Activated CD4-positive, alpha-beta memory T cell treated with anti-CD3 and anti-CD28 coated beads, Interleukin-2, amount 10 ng/mL, durations not matched to agents 7 days and 5 days (primary cell): ENCODE measurements at places on chromosomes 4 and X. TPM values are rescaled to one million over a fixed set of nuclear protein-coding genes. Genes with fewer than 3 reads are reported as not detected.

DNA sequence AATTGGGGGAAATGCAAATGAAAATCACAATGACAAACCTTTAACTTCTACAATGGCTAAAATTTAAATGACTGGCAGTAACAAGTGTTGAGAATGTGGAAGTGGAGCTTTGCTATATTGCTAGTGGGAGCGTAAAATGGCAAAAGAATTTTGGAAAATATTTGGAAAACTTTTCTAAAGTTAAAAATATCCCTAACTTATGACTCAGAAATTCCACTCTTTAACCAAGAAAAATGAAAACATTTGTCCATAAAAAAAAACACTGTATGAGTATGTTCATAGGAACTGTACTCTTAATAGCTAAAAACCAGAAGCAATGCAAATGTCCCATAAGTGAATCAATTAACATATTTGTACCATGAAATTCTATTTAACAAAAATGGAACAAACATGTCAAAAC lies 3.6 kb downstream of the TBCK start:
- H3K4me3 ChIP-seq = no peak overlapping the region
- no peaks in the 10 kb centered on the region for H3K27me3 ChIP-seq
- no peak overlapping the region for H3K27ac ChIP-seq
- DNase-seq = no peak
- H3K36me3 ChIP-seq = peaks cover 10% of the 10 kb centered on the region
- H3K4me1 ChIP-seq = peaks cover 26% of the 10 kb centered on the region

POU4F2 gene
- total RNA-seq = not detected

TMEM33 gene
- total RNA-seq = 55.9 TPM

- peaks cover 38% of the 10 kb centered on the region for H3K4me1 ChIP-seq
- peak within 1 kb of the TSS; percentile 87 for H3K4me3 ChIP-seq
- H3K36me3 ChIP-seq = peaks cover 43% of the 10 kb centered on the region
- no peaks in the 10 kb centered on the region for H3K27me3 ChIP-seq
- H3K27ac ChIP-seq = peak within 1 kb of the TSS; percentile 100
Measured at GRCh38 chrX:41333744-41334362, at the start of gene DDX3X. DDX3X (plus strand) TSS chrX:41334162; CDS start chrX:41334253, 91 bp downstream.

DNA sequence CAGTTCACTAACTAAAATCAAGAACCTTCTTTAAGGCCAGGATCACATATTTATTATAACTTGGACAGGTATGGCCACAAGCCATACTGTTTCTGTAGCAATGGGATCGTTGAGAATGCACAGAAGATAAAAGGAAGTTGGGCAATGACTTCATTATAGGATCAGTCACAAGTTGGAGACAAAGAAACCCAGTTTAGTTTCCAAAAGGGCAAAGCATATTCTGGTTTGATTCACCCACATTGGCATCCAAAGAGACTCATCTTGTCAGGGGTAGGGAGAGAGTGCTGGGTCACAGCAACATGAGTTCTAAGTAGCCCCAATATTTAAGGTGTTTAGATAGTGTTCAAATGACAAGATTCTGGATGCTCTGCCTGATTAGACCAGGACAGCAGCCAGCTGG lies 317.1 kb upstream of the GALNT7 start:
- H3K4me3 ChIP-seq = no peak overlapping the region
- H3K27ac ChIP-seq = no peak overlapping the region
- no peaks in the 10 kb centered on the region for H3K4me1 ChIP-seq
- no peaks in the 10 kb centered on the region for H3K27me3 ChIP-seq

- H3K36me3 ChIP-seq = no peaks in the 10 kb centered on the region
- peaks cover 5% of the 10 kb centered on the region for H3K27me3 ChIP-seq
- DNase-seq = no peak
- H3K4me3 ChIP-seq = no peak overlapping the region
- H3K27ac ChIP-seq = no peak overlapping the region
Measured at GRCh38 chr4:169899295-169899694, 126.9 kb downstream of the MFAP3L start.

DNA sequence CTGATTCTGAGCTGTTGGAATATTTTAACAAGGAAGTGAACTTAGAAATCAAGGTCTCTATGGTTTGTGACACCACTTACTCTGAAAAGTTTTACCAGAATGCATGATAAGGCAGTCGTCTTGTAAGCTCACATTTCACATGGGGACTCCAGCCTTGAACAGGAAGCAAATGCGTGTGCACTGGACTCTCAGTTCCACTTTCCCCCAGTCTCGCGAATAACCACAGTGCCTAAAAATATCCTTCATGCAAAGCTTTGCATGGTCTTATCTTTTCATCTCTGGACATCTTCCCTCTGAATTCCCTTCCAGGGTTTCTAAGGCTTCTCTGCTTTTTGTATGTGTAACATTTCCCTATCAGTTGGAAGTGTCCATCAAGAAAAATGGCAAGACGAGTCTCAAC lies 581.8 kb downstream of the NLGN4X start:
- no peak for DNase-seq
- no peaks in the 10 kb centered on the region for H3K36me3 ChIP-seq
- no peak overlapping the region for H3K4me3 ChIP-seq
- no peaks in the 10 kb centered on the region for H3K4me1 ChIP-seq
- no peak overlapping the region for H3K27ac ChIP-seq

MYOZ2 gene
- not detected for total RNA-seq

- H3K27ac ChIP-seq = no peak overlapping the region
- no peaks in the 10 kb centered on the region for H3K4me1 ChIP-seq
- H3K36me3 ChIP-seq = no peaks in the 10 kb centered on the region
- no peak for DNase-seq
- no peaks in the 10 kb centered on the region for H3K27me3 ChIP-seq
Measured at GRCh38 chr4:93169966-93170365, 658.6 kb upstream of the ATOH1 start.

- DNase-seq = no peak
- H3K27me3 ChIP-seq = peaks cover 3% of the 10 kb centered on the region
- no peak overlapping the region for H3K27ac ChIP-seq
- no peaks in the 10 kb centered on the region for H3K36me3 ChIP-seq
- no peak overlapping the region for H3K4me3 ChIP-seq
Measured at GRCh38 chrX:121160987-121161386, 113.6 kb downstream of the GLUD2 start.

REELD1 gene
- not detected for total RNA-seq

DNA sequence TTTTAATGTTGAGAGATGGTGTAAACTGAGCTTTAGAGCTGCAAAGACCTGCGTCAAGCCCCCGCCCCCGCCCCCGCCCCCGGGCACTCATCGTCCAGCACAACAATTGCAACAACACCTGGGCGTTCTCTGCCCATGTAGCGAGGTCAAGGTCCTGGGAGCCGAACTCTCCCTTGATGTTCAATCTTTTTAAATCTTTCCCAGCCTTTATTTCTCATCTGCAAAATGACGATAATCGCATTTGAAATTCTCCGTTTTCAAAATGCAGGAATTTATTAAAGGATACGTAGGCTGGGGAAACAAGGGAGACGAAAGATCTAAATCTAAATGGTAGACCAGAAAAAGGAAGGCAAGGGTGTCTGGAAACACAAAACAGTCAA lies 648 bp upstream of the MSMO1 start:
- peak; percentile 34 for DNase-seq
- no peaks in the 10 kb centered on the region for H3K27me3 ChIP-seq
- peaks cover 26% of the 10 kb centered on the region for H3K36me3 ChIP-seq
- H3K27ac ChIP-seq = no peak overlapping the region
- peaks cover 20% of the 10 kb centered on the region for H3K4me1 ChIP-seq

GRCh38 chrX:21838937-21839333 lies 482 bp upstream of the MBTPS2 start:
- peaks cover 2% of the 10 kb centered on the region for H3K27me3 ChIP-seq
- H3K27ac ChIP-seq = peak overlapping the region; percentile 84
- peaks cover 6% of the 10 kb centered on the region for H3K36me3 ChIP-seq
- DNase-seq = no peak
- peaks cover 11% of the 10 kb centered on the region for H3K4me1 ChIP-seq

GRCh38 chrX:153981771-153982533 lies 9.4 kb downstream of the TMEM187 start:
- peak overlapping the region; percentile 69 for H3K4me3 ChIP-seq
- peaks cover 57% of the 10 kb centered on the region for H3K4me1 ChIP-seq
- peaks cover 19% of the 10 kb centered on the region for H3K36me3 ChIP-seq

GRCh38 chr4:52576961-52577623 lies 82.0 kb downstream of the USP46 start:
- H3K27ac ChIP-seq = no peak overlapping the region
- peaks cover 2% of the 10 kb centered on the region for H3K4me1 ChIP-seq
- peaks cover 2% of the 10 kb centered on the region for H3K27me3 ChIP-seq

DNA sequence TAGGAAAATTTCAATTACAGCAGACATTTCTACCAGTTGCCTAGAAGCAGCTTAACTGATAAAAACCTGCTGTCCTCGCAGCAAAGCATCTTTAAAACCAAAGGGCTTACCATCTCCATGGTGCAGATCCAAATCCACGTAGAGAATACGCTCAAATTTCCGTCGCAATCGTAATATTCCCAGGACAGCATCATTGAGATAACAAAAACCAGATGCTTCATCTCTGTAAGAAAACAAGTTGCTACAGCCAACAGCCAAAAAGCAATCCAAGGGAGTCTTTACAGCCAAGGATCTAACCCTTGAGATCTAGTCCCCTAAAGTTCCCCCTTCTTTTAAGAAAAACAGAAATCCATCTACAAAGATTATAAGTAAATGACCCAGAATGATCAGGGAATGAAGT lies 77.6 kb downstream of the HDAC8 start:
- no peak overlapping the region for H3K27ac ChIP-seq
- no peaks in the 10 kb centered on the region for H3K27me3 ChIP-seq
- H3K4me1 ChIP-seq = no peaks in the 10 kb centered on the region
- H3K4me3 ChIP-seq = no peak overlapping the region

DNA sequence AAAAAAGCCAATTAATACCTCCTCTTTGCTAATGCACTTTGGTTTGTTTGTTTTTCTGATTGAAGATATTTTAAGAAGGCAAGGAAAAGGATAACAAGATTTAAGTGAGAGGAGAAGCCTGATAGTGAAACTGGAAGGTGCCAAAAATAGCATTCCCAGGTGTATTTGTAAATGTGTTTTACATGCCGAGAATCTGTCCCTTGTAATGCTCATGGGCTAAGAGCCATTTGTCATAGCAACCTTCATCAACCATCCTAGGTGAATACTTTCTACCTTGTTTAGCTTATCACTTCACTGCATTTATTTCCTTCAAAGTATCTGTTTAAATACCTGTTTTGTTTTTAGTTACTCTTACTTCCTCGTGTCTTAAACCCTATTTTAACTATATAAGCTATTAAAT lies 127.8 kb downstream of the KCTD8 start:
- H3K27ac ChIP-seq = no peak overlapping the region
- no peaks in the 10 kb centered on the region for H3K36me3 ChIP-seq
- no peak overlapping the region for H3K4me3 ChIP-seq
- DNase-seq = no peak

CXCL3 gene
- total RNA-seq = not detected

LRCH2 gene
- total RNA-seq = not detected

GRCh38 chr4:78432896-78433295 lies 118.7 kb upstream of the ANXA3 start:
- no peaks in the 10 kb centered on the region for H3K36me3 ChIP-seq
- H3K4me1 ChIP-seq = no peaks in the 10 kb centered on the region
- no peak overlapping the region for H3K4me3 ChIP-seq

STEEP1 gene
- total RNA-seq = 17.9 TPM

GRCh38 chr4:36900446-36900987 lies 344.0 kb upstream of the NWD2 start:
- no peaks in the 10 kb centered on the region for H3K27me3 ChIP-seq
- no peaks in the 10 kb centered on the region for H3K4me1 ChIP-seq
- H3K4me3 ChIP-seq = no peak overlapping the region
- no peak for DNase-seq
- H3K27ac ChIP-seq = no peak overlapping the region

GRCh38 chr4:78616046-78616498 lies 64.5 kb downstream of the ANXA3 start:
- H3K4me1 ChIP-seq = peaks cover 18% of the 10 kb centered on the region
- H3K27ac ChIP-seq = no peak overlapping the region
- no peaks in the 10 kb centered on the region for H3K36me3 ChIP-seq
- no peak for DNase-seq

GRCh38 chrX:152831391-152831790 lies 528 bp downstream of the NSDHL start:
- H3K27ac ChIP-seq = peak overlapping the region; percentile 74
- H3K4me3 ChIP-seq = peak overlapping the region; percentile 84
- no peak for DNase-seq
- H3K27me3 ChIP-seq = no peaks in the 10 kb centered on the region

LRIT3 gene
- total RNA-seq = 0.10 TPM

ZBTB49 gene
- total RNA-seq = 6.6 TPM

- no peaks in the 10 kb centered on the region for H3K27me3 ChIP-seq
- no peak overlapping the region for H3K4me3 ChIP-seq
- no peak overlapping the region for H3K27ac ChIP-seq
- peaks cover 27% of the 10 kb centered on the region for H3K36me3 ChIP-seq
Measured at GRCh38 chr4:110188113-110188512, 10.3 kb downstream of the ELOVL6 start.

DNA sequence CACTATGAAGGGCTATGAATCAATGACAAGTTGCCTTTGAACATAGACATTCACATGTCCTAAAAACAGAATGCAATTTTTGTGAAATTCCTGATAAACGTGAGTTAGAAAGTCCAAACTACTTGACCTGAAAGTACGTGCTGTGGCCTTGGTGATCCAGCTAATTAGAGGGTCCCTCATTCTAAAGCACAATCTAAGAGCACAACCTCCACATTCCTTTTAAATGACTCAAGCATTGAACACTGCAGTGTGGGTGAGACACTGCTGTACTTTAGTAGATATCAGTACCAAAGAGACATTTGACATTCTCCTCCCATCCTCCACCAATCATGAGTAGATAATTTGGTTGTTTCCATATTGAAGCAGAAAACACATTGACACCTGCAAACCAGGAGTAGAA lies 73.5 kb downstream of the FAM47B start:
- H3K27me3 ChIP-seq = no peaks in the 10 kb centered on the region
- no peaks in the 10 kb centered on the region for H3K4me1 ChIP-seq
- H3K27ac ChIP-seq = no peak overlapping the region
- no peaks in the 10 kb centered on the region for H3K36me3 ChIP-seq

- H3K27me3 ChIP-seq = no peaks in the 10 kb centered on the region
- peak within 1 kb of the TSS; percentile 72 for H3K4me3 ChIP-seq
- peak within 1 kb of the TSS; percentile 86 for H3K27ac ChIP-seq
- DNase-seq = peak; percentile 55
Measured at GRCh38 chrX:44343412-44344141, at the start of gene EFHC2. EFHC2 (minus strand) TSS chrX:44343672; CDS start chrX:44343588, 84 bp downstream.

DNA sequence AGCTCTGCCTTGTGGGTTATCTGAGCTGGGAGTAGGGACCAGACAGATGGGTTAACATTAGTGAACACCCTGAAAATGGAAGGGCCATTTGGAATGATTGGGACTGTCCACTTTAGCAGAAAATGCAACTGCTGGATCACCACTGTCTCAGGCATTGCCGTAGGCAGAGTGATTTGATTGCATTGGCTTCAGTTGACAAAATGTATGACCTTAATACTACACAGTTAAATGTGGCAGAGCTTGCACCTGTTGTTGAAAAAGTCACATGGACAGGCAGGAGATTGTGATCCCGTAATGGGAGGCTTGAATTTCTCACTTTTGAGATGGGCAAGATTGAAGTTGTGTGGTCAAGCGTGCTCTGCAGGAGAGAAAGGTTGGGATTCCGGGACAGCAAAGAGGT lies 166.5 kb upstream of the PUDP start:
- no peaks in the 10 kb centered on the region for H3K27me3 ChIP-seq
- no peak for DNase-seq
- H3K4me3 ChIP-seq = no peak overlapping the region
- no peak overlapping the region for H3K27ac ChIP-seq
- no peaks in the 10 kb centered on the region for H3K36me3 ChIP-seq
- H3K4me1 ChIP-seq = no peaks in the 10 kb centered on the region

MAPK10 gene
- total RNA-seq = not detected
